ENCODE measurements at places on chromosomes 5 and 9. TPM values are rescaled to one million over a fixed set of nuclear protein-coding genes. Genes with fewer than 3 reads are reported as not detected.

Gene HAPLN1
- not detected for total RNA-seq

Gene PCDHGA4
- total RNA-seq, result 1.7 TPM

Gene PRDM9
- total RNA-seq, result not detected

Gene LHX3
- total RNA-seq, result not detected

- peak overlapping the region; percentile 86 for H3K27ac ChIP-seq
- H3K4me1 ChIP-seq, result peaks cover 39% of the 10 kb centered on the region
- DNase-seq, result peak; percentile 51
- no peaks in the 10 kb centered on the region for H3K27me3 ChIP-seq
- H3K36me3 ChIP-seq, result no peaks in the 10 kb centered on the region
- H3K4me3 ChIP-seq, result peak overlapping the region; percentile 73
Observed at GRCh38 chr9:109013679-109014607, 644 bp upstream of the CTNNAL1 start.

- peak overlapping the region; percentile 88 for H3K27ac ChIP-seq
- H3K36me3 ChIP-seq, result no peaks in the 10 kb centered on the region
- H3K4me1 ChIP-seq, result peaks cover 34% of the 10 kb centered on the region
- DNase-seq, result no peak
Observed at GRCh38 chr5:142771666-142772065, 1.5 kb downstream of the ARHGAP26 start.

GRCh38 chr9:133991214-133991921 lies 756 bp downstream of the VAV2 start:
- peaks cover 26% of the 10 kb centered on the region for H3K4me1 ChIP-seq
- no peaks in the 10 kb centered on the region for H3K27me3 ChIP-seq
- peak overlapping the region; percentile 96 for H3K4me3 ChIP-seq
- peak; percentile 89 for DNase-seq
- H3K27ac ChIP-seq, result peak overlapping the region; percentile 91
- no peaks in the 10 kb centered on the region for H3K36me3 ChIP-seq

GRCh38 chr5:146721073-146721815 lies 157.3 kb downstream of the PPP2R2B start:
- no peaks in the 10 kb centered on the region for H3K4me1 ChIP-seq
- H3K27me3 ChIP-seq, result no peaks in the 10 kb centered on the region
- no peak overlapping the region for H3K27ac ChIP-seq
- H3K36me3 ChIP-seq, result no peaks in the 10 kb centered on the region

DNA sequence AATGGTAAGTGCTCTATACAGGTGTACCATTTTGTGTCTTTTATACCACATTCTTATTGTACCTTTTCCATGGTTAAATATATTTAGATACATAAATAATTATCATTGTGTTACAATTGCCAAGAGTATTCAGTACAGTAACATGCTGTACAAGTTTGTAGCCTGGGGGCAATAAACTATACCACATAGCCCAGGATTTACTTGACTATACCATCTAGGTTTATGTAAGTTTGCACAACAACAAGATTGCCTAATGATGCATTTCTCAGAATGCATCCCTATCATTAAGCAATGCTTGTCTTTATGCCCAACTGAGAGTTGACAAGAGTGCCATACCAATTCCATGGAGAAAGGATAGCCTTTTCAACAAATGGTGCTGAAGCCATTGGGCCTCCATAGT lies 136.7 kb upstream of the PJA2 start:
- no peak overlapping the region for H3K27ac ChIP-seq
- H3K27me3 ChIP-seq, result no peaks in the 10 kb centered on the region
- no peak for DNase-seq
- H3K4me1 ChIP-seq, result no peaks in the 10 kb centered on the region
- no peaks in the 10 kb centered on the region for H3K36me3 ChIP-seq

DNA sequence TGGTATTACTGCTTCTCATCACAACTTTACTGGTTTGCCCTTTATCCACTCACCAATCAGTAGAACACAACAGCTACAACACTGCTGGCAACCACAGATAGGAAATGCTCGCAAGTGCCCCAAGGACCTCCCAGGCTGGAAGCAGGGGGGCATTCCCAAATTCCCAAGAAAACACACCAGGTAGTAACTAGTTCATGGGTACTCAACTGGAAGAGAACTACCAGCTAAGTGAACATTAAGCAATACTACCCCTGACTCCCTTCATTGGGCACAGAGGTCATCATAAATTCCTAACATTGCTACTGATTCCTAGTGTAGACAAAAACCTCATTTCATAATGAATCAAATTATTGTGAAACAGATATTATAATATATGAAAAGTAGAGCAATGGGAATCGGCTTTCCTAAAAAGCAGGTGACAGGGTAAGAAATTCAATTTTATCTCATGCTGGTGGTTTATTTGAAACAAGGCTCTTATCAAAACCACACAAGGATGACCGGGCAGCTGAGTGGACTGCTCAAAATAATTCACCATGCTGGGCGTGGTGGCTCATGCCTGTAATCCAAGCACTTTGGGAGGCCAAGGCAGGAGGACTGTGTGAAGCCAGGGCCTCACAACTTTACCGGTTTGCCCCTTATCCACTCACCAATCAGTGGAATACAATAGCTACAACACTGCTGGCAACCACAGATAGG lies 81.6 kb downstream of the TLE1 start:
- H3K27me3 ChIP-seq, result no peaks in the 10 kb centered on the region
- no peak for DNase-seq
- no peak overlapping the region for H3K27ac ChIP-seq
- no peak overlapping the region for H3K4me3 ChIP-seq
- peaks cover 18% of the 10 kb centered on the region for H3K36me3 ChIP-seq

DNA sequence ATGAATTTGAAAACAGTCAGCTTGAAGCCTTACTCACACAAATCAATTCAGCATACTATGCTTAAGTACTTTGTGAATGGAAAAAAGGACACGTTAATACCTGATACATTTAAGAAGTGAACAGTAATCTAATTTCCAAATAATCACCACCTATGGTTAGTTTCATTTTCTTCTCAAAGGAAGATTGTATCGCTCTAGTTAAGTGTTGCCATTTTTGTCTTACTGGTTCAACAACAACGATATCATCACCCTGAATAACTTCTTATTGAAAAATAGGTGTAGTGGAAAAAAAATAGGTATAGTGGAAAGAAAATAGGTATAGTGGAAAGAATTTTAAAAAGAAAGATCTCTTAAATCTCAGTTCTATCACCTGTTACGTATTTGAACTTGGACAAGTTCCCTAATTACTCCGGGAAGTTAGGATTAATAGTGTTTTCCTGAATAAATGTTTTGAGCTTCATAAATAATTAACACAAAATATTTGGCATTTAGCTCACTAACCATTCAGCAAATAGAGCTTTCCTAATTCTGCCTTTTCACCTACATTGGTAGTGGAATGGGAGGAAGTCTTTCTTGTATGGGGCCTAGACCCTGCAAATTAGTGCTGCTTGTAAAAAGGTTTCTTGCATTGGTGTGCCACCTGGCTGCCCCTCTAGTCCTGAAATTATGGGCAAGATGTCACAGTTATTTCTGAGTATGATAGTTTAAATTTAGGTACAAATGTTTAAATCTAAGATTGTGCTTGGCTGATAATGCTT lies 502.6 kb upstream of the NMUR2 start:
- H3K27me3 ChIP-seq, result no peaks in the 10 kb centered on the region
- no peaks in the 10 kb centered on the region for H3K36me3 ChIP-seq
- no peak overlapping the region for H3K27ac ChIP-seq
- no peak for DNase-seq

GRCh38 chr5:174097486-174098185 lies 52.1 kb downstream of the NSG2 start:
- no peak overlapping the region for H3K27ac ChIP-seq
- H3K27me3 ChIP-seq, result no peaks in the 10 kb centered on the region
- H3K4me1 ChIP-seq, result no peaks in the 10 kb centered on the region
- DNase-seq, result no peak
- H3K4me3 ChIP-seq, result no peak overlapping the region

DNA sequence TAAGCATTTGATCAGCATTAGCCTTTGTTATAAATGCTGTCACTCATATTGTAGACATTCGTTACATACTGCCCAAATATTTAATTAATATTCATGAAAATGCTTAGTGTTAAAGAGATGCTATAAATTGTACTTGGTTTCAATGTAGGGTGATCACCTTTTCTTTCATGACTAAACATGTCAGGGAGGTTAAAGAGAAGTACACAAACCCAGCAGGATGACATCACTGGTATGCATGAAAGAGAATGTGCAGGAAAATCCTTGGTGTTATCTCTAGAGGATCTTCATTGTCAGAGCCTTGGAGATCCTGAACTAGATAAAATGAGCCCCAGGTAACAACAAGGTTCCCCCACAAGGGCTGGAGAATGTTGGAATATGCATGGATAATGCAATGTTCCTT lies 33.0 kb upstream of the SV2C start:
- H3K4me3 ChIP-seq, result no peak overlapping the region
- DNase-seq, result no peak
- H3K27ac ChIP-seq, result no peak overlapping the region
- no peaks in the 10 kb centered on the region for H3K4me1 ChIP-seq
- H3K36me3 ChIP-seq, result no peaks in the 10 kb centered on the region

GRCh38 chr9:74681906-74682305 lies 184.8 kb downstream of the RORB start:
- H3K27ac ChIP-seq, result no peak overlapping the region
- no peaks in the 10 kb centered on the region for H3K27me3 ChIP-seq

GRCh38 chr9:101470929-101471328 lies 35.4 kb upstream of the ALDOB start:
- H3K4me1 ChIP-seq, result no peaks in the 10 kb centered on the region
- no peaks in the 10 kb centered on the region for H3K36me3 ChIP-seq
- no peak overlapping the region for H3K27ac ChIP-seq
- no peak for DNase-seq
- no peak overlapping the region for H3K4me3 ChIP-seq
- H3K27me3 ChIP-seq, result no peaks in the 10 kb centered on the region

- no peak overlapping the region for H3K27ac ChIP-seq
- H3K4me3 ChIP-seq, result no peak overlapping the region
- no peaks in the 10 kb centered on the region for H3K27me3 ChIP-seq
- no peak for DNase-seq
Observed at GRCh38 chr5:14745188-14745563, 80.7 kb downstream of the OTULIN start.

DNA sequence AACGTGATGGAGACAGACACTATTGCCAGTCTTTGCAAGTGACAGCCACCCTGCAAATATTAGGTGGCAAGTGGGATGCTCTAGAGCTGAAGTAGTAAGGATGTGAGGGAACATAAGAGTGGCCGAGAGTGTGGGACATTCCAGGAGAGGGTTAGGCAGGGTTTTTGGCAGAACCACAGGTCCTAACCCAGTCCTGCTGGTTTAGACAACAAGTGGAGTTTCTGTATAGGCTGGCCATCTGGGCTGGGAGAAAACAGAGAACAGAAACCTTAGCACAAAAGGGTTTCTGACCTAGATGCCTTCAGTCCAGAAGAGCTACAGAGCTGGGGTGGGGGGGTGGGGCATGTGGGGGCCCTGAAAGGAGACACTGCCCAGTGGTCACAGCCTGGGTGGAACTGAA lies 107.4 kb downstream of the TMEM174 start:
- peaks cover 18% of the 10 kb centered on the region for H3K4me1 ChIP-seq
- no peak overlapping the region for H3K4me3 ChIP-seq
- H3K27me3 ChIP-seq, result no peaks in the 10 kb centered on the region
- H3K36me3 ChIP-seq, result no peaks in the 10 kb centered on the region
